ENCODE measurements at places on chromosomes 7 and 10.

- no peak for ATAC-seq
Observed at GRCh38 chr10:63940277-63940922, 419.2 kb downstream of the REEP3 start.

GRCh38 chr7:157087646-157088045 lies 51.1 kb upstream of the UBE3C start:
- no peak for ATAC-seq

DNA sequence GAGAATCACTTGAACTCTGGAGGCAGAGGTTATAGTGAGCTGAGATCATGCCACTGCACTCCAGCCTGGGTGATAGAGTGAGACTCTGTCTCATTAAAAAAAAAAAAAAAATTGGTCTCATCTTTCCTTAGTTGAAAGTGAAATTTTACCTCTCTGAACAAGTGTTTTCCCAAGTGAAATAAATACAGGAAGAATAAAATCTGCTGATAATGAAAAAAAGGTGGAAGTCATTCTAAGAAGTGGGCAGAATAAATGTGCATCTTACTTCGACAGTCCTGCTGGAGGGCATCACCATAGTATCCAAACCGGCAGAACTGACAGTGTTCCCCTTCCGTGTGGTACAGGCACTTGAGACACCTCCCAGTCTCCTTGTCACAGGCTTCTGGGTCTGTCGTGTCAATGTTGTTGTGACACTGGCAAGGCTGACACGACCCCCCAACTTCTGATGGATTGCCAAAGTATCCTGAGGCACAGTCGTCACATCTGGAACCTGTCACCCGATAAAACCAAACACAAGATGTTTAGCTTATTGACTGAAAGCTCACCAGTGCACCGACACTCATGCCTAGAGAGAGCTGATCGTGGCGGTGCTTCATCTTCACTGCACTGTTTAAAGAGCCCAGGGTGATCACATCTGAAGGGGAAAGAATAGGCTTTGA lies 49.6 kb downstream of the LAMB1 start:
- no peak for ATAC-seq

- no peak for ATAC-seq
Observed at GRCh38 chr7:107977048-107977447, 25.9 kb downstream of the LAMB1 start.

DNA sequence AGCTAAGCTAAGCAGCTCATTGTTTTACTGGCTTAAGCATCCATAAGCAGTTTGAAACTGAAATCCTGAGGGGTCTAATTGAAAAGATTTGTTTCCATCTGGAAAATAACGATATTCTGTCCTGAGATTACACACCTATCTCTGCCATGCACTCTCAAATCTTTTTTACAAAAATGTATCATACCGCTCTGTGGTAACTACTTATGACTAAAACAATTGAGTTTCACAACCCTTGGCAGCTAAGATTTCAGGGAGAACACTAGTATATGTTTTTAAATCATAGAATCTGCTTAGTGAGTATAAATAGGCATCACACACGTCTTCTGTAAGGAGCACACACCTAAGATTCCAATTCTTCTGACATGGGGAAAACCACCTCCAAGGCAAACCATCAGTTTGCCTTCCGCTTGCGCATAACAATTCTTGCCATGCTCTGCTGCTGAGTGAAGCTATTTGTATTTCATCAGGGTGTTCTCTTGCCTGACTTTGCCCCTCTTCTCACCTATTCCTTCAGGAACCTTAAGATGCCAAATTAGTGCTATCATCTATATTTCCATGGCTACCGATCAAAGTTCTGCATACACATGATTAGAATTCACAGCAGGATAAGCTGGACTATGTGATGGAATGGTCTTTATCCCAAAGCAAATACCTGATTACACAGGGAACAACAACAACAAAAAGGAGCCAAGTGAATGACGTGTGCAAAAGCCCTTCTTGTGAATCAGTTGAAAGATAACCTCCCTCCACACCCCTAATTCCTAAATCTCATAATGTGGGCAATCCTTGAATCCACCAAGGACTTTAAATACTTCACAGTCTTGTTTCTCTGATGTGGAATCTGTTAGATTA lies 40.9 kb downstream of the PRPF18 start:
- no peak for ATAC-seq
